CD4-positive, alpha-beta T cell treated with Interleukin-17A for 1 hour (primary cell): ENCODE measurements at places on chromosomes 3 and 15.

GRCh38 chr15:41930221-41930866 is 36.5 kb upstream of the SPTBN5 start:
- no peak for DNase-seq

- DNase-seq: no peak
These were observed 31.9 kb upstream of the RTP4 start for GRCh38 chr3:187336322-187336721.

DNA sequence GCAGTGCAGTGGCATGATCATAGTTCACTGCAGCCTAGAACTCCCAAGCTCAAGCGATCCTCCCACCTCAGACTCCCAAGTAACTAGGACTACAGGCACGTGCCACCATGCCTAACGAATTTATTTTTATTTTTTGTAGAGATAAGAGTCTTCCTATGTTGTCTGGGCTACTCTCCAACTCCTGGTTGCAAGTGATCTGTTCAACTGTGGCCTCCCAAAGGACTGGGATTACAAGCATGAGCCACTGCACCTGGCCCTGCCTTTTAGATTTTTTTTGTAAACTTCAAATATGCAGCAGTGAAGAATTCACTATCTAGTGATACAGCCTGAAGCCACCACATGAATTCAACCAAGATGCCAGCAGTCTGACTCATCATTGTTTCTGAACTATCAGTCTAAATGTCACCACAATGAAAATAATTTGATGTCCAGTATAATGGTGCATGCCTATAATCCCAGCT is 32.7 kb downstream of the UBXN7 start:
- DNase-seq: no peak

GRCh38 chr15:78739996-78740903 is 71.0 kb downstream of the ADAMTS7 start:
- DNase-seq: peak; percentile 23

- DNase-seq: no peak
These were observed 40.5 kb upstream of the HES1 start for GRCh38 chr3:194095464-194095863.

DNA sequence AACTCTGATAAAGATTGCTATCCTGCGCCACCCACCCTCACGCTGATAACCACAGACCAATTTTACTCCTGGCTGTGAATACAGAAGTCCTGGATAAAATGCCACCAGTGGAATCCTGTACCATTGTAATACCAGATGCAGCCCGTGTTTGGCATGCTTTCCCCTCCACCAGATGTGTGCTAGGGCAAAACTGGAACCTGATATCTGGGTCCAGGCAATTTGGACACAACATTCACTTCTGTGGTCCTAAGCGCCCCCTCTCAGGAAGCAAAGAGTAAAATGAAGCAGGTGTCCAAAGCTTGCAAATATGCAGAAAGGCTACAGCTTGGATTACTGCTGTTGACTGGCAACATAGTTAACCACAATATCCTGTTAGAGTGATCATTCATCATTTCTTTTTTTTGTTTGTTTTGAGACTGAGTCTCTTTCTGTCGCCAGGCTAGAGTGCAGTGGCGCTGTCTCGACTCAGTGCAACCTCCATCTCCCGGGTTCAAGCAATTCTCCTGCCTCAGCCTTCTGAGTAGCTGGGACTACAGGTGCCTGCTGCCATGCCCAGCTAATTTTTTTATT is 32.8 kb downstream of the LOXL1 start:
- DNase-seq: peak; percentile 57

GRCh38 chr3:128435058-128435457 is 31.6 kb downstream of the DNAJB8 start:
- DNase-seq: no peak

GRCh38 chr15:65476903-65477302 is 40.6 kb downstream of the DPP8 start:
- DNase-seq: no peak

DNA sequence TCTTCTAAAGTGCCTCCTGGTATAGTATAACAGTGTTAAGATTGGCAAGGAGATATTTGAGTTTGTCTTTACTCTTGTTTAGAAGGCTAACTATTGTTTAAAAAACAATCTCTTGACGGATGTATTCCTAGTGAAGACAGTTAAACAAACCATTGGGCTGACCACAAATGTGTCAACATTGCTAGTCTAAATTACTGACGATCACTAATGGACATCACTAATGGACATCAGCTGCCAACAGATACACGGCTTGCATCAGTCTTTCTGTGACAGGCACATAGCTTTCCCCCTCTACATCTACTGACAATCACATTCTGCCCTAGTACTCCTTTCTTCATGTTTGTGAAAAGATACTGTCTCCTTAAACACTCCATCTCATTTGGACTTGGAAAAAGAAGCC is 57.1 kb upstream of the ETV5 start:
- no peak for DNase-seq

- no peak for DNase-seq
These were observed 47.0 kb upstream of the GK5 start for GRCh38 chr3:142272200-142272891.

- no peak for DNase-seq
These were observed 847.1 kb upstream of the ALCAM start for GRCh38 chr3:104519468-104520227.

GRCh38 chr3:33052671-33053070 is 44.3 kb downstream of the GLB1 start:
- DNase-seq: no peak

GRCh38 chr3:12427551-12427950 is 56.7 kb upstream of the TSEN2 start:
- DNase-seq: no peak
